Stimulated activated CD4-positive, alpha-beta T cell treated with anti-CD3 and anti-CD28 coated beads, Interleukin-1b, Interleukin-23, amount 100 ng/mL, for 1 hour (primary cell): ENCODE measurements at places on chromosomes 7 and 10.

GRCh38 chr7:523347-524336 is 4.0 kb upstream of the PDGFA start:
- no peak for DNase-seq

DNA sequence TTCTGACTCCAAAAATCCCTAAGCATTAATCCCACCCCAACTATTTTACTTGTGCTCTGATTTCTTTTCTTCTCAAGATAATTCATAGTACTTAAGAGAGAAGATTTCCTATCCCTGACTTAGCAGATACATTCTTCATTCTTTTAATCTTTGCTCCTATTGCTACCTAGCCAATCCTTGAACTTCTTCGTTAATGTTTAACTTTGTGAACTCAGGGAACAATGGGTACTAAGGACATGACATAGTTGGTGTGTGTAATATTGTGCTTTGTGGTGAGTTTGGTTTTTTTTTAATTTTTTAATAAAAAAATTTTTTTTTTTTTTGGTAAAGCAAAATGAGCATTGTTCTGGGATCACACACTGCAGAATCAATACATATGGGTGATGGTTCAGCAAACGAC is 166.2 kb downstream of the CHCHD3 start:
- no peak for DNase-seq

- no peak for DNase-seq
Observed at GRCh38 chr7:431658-432111, 88.0 kb downstream of the PDGFA start.

DNA sequence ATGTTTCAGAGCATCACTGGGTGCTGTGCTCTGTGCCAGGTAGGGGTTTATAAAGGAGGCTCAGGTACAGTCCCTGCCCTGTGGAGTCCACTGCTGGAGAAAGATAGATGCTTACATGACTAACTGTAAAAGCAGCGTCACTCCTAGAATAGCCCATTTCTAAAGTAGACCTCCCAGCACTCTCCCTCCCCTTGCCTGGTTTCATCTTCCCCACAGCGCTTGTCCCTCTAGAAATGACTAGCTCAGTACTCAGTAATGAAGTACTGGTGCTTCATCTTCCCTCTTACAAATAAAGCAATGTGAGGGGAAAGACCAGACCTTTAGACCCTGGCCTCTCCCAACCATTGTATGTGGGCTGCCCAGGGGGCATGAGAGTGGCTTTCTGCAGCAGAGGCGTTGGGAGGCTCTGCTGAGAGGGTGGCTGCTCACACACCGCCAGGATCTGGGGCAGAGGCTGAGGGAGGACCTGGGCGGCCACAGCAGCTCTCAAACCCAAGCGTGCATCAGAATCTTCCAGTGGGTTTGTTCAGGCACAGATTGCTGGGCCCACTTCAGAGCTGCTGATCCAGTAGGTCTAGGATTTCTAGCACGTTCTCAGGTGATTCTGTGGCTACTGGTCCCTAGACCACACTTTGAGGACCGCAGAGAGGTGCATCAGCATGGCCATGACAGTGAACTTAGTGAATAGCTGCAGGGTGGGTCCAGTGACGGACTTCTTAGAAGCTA is 110.3 kb upstream of the ANLN start:
- no peak for DNase-seq

DNA sequence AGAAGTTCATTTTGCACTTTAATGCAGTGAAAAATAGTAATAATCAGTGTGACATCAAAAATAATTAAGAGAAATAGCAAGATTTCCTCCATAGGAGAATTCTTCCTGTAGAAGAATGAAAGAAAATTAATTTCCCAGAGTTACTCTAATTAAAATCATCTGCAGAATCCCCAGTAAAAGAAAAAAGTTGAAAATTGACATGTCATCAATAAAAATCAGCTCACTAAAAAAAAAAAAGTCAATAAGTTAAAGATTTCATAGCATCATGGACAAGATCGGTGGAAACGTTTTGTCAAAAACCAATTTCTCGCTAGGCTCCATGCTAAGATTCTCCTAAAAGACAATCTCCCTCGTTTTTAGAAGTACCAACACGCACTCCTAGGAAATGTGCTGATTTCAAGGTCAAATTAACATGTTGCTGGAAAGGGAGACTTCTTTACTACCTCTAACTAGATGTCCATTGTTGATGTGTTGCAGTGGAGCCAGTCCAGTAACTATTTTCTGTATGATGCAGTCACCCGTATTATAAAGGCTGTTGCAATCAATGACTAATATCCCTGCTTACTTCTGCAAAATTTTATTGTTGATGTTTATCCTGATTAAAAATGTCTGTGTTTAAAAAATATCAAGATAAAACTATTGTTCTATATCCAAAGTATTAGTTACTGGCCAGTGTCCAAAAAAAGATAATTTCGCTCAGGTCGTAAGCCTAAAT is 591.9 kb upstream of the MGMT start:
- no peak for DNase-seq

DNA sequence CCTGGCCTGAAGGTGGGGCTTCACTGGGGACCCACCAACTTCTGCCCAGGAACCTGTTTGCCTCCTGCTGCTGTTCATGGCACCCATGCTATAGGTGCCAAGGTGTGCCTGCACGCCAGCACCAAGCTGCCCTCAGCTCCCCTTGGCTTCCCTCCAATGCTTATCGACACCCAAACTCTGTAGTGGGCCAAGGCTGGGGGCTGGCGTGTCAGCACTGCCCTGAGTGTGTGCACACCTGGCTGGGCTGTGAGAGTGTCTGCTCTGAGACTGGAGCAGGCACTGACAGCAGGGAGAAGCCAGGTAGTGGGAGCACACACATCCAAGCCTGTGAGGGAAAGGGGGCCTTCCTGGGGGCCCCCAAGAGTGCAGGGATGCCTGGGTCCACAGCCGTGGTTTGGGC is 43.1 kb upstream of the TUBB8 start:
- no peak for DNase-seq

DNA sequence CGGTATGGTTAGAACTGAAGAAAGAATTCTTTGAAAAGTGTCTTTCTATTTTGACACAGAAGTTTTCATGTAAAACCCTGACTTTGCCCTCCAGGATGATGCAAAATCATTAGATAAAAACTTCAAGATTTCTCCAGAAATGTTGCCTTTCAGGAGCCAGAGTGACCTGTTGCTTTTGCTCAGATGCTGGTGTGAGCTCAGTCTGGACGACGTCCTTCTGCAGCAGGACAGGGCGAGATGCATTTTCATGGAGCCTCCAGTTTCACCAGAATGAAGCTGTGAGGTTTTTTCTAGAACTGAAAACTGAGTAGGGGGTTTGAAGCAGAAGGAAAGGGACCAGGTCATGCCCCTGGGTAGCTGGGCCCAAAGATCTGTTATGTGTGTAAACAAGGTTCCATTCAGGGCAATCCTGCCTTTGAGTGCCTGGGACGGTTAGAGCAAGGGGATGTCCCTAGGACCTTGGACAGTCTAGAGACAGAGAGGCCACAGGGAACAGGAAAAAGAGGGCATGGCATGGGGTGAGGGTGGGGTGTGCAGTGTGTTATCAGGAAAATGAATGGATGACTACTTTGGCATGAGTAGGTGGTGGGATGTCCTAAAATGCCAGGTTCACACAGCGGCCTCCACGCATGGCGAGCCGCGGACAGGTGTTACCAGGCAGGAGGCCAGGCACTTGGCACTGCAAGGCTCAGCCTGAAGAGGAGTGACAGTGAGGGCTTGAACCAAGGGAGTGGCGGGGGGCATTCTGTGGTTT is 356.3 kb downstream of the CXCL12 start:
- DNase-seq: no peak

GRCh38 chr7:28389504-28390395 is 22.6 kb upstream of the CREB5 start:
- no peak for DNase-seq

- no peak for DNase-seq
Observed at GRCh38 chr10:102467971-102468438, 16.7 kb upstream of the C10orf95 start.

DNA sequence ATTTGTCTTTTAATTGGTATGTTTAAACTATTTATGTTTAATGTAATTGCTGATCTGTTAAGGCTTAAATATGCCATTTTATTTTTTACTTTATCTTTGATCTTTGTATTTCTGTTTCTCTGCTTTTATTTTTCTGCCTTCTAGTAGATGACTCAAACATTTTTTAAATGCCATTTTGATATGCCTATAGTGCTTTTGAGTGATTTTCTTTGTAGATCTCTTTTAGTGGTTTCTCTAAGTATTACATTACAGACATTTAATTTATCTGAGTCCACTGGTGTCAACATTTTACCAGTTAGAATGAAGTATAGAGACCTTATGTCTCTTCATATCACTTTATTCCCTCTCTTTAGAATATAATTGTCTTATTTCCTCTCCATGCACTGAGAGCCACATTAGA is 32.7 kb downstream of the IL6 start:
- no peak for DNase-seq

DNA sequence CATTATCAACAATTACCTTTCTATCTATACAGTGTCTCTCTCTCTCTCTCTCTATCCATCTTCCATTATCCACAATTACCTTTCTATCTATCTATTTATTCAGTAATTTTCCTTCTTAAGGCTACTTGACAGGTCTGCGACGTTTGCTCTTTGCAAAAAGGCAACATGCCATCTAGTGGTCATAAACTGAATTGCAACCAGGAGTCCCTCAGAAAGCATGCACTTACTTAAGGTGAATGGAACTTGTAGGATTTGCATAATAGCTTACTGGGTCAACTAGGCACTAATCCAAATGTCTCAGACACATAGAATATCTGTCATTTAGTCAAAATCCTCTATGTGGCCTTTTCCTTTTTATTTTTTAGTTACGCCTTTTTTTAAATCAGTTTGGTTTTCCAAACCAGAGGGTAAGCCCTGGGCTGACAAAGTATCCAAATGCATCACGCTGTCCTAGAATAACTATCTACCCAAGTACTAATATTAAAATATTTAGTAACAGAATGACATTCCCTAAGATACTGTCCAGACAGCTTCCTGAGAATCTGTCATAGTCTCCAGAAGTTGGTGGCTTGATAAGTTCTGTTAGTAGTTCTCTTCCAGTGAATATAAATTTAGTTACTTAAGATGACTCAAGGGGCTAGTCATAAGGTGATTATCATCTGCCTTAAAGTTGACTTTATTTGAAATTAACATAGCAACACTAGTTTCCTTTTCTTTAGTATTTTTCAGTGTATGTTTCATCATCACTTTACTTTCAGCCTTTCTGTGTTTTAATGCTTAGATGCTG is 208.3 kb downstream of the PPP1R3A start:
- DNase-seq: peak; percentile 3

DNA sequence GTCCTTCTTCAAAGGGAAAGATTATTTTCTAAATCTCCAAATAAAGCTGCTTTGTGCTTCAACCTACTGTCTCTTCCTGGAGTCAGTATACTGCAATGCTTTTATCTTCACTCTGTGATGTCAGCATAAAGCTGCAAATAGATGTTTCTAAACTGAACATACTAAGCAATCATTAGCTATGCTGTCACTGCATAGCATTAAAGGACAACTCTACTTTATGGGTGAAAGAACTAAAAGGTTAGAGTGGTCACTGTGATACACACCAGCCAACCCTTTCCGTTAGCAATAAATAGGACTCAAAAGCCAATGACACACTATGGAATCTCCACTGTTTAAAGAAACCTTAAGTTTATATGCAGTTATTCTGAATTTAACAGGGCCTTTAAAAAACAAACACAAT is 1.8 kb downstream of the CCDC186 start:
- no peak for DNase-seq

DNA sequence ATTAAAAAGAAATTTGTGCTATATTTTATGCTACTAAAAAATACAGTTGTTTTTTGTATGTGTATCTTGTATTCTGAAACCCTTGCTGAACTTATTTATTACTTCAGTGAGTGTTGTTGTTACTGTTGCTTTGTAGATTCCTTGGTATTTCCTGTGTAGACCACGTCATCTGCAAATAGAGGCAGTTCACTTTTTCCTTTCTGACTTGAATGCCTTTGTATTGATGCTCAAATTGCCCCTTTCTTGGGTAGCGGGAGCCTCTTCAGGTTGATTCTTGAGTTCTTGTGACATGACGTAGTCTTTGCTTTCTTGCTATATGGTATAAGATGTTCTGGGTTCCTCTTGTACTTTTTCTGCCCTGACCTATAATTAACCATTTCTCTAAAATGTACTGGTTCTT is 504.1 kb downstream of the SDK1 start:
- DNase-seq: no peak

GRCh38 chr10:81027223-81027622 is 489.5 kb downstream of the SH2D4B start:
- DNase-seq: no peak

GRCh38 chr7:94635687-94636086 is 20.2 kb downstream of the SGCE start:
- DNase-seq: no peak

GRCh38 chr7:42574685-42575084 is 337.2 kb downstream of the C7orf25 start:
- no peak for DNase-seq

GRCh38 chr7:116924741-116925140 is 28.6 kb upstream of the ST7 start:
- DNase-seq: no peak

- DNase-seq: no peak
Observed at GRCh38 chr7:120949998-120950538, 509 bp upstream of the ING3 start.

DNA sequence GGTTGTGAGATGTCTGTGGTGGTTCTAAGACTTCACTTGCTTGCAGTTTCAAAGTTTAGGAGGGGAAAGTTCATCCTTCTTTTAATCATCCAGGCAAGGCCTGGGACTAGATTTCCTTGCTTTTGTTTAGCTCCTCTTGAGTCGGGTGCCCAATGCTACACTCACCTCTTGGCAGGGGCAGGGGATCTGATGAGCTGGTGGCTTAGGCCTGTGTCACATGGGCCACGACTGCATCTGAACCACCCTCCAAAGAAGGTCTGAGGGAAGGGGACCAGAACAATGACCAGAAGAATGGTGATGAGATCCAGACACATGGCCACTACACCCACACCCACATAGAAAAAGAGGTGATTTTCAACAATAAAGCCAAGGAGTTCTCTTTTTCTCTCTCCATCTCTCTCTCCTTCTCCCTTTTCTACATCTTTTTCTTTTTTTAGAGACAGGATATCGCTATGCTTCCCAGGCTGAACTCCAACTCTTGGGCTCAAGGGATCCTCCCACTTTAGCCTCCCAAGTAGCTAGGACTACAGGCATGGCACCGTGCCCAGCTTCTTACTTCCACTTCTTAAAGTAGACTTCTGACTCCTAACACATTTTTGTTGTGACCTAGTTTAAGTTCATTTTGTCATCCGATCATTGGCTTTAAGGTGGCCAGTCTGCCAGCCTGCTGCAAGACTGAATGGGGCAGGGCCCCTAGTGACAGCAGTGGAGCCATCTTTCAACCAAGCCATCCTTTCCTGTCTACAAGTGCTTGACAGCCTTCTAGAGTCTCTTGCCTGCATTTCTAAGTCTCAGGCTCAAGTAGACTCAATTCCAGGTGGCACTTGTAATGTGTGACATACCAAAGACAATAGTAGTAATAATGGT is 350.9 kb downstream of the RNLS start:
- no peak for DNase-seq

- DNase-seq: no peak
Observed at GRCh38 chr7:115980159-115980558, 50.4 kb downstream of the TFEC start.
